ENCODE measurements at places on chromosomes 4 and X.

DNA sequence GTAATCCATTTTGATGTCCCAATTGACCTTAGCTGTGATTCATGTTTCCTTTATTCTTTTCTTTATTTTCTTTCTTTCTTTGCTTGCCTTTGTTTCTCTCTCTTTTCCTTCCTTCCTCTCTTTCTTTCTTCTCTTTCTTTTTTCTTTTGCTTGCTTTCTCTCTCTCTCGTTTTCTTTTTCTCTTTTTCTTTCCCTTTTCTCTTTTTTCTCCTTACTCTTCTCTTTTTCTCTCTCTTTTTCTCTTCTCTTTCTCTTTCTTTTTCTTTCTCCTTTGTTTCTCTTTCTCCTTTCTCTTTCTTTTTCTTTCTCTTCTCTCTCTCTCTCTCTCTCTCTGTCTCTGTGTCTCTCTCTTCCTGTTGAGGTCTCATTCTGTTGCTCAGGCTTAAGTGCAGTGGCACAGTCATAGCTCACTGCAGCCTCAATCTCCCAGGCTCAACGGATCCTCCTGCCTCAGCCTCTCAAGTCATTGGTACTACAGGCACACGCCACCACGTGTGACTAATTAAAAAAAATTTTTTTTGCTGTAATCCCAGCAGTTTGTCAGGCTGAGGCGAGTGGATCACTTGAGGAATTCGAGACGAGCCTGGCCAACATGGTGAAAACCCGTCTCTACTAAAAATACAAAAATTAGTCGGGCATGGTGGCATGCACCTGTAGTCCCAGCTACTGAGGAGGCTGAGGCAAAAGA, 8.0 kb upstream of the DHRSX start:
- no peak for DNase-seq

GRCh38 chrX:114615765-114616164, 31.9 kb downstream of the HTR2C start:
- DNase-seq = no peak

GRCh38 chrX:18792828-18793227, 85.4 kb downstream of the PPEF1 start:
- peak; percentile 7 for DNase-seq

DNA sequence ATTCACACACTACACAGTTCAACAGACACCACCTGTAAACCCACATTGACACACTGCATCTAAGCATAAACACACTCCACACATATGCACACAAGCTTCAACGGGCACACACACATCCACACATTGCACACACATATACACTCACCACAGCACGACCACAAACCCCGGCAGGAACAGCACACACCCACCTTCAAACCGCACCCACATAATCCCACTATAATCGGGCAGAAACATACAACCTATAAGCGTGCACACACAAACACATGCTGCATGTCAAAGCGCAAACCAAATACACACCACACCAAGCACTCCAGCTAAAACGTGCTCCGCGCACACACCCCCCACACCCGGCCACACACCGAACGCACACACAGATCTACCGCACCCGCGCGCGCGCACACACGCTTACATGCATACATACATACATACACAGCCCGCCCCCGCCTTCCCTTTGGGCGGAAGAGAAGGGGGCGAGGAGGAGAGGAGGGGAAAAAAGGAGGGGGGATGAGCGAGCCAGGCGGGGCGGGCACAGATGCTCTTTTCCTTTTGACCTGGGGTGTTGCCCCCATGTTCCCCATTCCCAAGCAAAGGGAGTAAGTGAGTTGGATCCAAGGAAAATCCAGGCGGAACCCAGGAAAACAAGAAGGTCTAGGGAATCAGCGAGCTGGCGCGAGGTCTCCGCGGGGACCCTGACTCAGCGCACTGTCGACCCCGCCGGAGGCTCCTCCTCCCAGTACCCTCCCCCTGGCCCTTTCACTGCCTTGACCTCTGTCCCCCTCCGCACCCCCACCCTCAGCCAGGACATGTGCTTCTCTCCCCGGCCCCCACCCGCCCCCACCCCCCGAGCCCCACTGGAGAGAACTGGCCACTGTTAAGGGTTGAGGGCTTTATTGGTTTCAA, 9.9 kb downstream of the ARHGAP36 start:
- DNase-seq = no peak

GRCh38 chr4:34466411-34466810, 1777.9 kb downstream of the ARAP2 start:
- no peak for DNase-seq

GRCh38 chr4:125316791-125317524, 2.2 kb downstream of the FAT4 start:
- DNase-seq = no peak

DNA sequence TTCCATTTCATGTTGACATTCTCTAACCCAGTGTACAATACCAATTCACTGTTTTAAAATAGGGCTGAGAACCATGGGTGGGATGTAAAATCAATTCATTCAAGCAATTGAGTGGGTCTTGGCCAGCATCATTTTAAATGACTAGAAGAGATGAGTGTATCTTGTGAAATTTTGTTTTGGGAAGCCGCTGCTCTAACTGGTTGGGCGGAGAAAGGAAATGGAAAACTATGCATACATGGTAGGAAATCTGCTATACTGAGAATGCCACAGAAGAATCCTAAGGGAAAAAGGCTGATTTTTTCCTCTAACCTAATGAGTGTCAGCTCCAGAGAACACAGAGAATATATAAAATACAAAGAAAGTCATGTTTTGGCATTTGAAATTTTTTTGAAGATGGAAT, 54.8 kb upstream of the DCLK2 start:
- DNase-seq = no peak

DNA sequence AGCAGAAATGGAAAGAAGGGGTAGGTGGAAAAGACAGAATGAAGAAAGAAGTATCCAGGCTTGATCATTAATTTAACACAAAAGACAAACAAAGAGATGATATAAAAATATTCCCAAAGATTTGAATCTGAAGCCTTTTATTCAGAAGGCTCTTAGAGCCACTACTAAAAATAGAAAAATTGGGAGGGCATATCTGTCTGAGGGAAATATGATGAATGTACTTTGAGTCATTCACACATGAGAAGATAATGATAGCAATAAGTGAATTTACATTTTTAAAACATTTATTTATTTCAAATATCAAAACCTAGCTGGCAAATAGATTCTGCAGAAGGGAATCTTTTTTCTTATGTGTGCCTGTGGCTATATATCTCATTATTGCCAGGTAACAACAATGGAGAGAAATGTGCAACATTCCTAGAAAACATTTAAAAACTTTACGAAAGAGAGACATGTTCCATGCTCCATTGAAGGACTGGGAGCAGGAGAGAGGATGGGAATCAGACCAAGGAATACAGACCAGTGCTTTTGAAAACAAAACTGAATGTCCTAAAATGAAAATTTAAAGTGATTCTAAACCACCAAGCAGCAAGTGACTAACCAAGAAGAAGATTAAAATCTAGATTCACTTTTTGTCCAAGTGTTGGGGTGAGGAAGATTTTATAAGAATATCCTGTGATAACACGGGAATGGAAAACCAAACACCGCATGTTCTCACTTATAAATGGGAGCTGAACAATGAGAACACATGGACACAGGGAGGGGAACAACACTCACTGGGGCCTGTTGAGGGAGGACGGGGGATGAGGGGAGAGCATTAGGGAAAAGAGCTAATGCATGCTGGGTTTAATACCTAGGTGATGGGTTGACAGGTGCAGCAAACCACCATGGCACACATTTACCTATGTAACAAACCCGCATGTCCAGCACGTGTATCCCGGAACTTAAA, 41.2 kb downstream of the ANXA5 start:
- no peak for DNase-seq

DNA sequence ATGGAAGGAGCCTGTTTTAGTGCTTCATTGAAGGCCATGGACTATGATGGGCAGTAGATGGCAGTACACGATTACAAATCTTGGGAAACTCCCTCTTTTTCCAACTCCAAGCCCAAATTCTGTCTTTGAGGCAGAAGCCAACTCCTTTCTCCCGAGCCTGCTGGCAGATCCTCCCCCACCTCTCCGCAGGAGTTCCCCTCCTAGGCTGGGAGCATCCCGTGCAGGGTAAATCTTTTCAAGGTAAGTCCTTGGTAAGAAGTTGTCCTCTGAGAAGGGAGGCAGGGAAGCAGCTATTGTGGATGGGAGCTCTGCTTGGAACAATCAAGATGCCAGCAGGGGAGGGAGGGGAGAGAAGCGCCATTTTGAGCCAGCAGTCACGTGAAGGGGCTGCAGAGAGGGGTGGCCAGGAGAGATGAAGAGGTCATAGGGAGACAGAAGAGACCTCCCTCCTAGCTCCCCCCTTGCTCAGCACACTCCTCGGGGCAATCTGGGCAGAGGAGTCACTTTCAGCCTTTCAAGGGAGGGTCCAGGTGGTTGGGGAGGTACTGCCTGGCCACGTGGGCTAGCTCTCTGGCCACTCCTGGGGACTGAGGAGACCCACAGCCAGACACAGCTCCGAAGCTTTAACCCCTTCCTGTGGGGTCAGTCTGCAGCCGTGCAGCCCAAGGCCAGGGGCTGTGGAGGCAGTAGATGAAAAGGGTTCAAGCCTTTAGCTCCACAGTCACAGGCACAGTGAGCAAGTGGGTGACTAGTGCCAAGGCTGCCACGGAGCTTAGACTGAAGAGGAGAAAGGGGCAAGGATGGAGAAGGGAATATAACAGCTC, 9.6 kb downstream of the CC2D2A start:
- DNase-seq = peak; percentile 77

DNA sequence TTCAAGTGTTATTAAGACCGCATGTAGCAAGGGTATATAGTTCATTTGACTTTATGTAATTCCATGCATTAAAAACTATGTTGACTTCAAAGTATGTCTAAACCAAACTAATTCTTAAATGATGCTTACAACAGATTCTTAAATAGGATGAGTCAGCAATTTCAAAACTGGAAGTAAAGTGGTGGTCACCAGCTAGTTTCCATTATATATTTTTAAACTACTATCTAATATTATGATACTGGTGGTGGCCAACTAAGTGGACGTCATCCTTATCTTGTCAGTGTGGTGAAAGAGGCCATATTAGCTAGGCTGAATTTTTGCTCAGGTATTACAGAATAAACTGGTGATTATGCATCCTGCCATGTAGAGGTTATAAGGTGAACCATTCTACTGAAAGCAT, 1.2 kb downstream of the IL15 start:
- DNase-seq = no peak

- no peak for DNase-seq
These were observed 15.4 kb downstream of the PLK4 start for GRCh38 chr4:127896069-127896468.

DNA sequence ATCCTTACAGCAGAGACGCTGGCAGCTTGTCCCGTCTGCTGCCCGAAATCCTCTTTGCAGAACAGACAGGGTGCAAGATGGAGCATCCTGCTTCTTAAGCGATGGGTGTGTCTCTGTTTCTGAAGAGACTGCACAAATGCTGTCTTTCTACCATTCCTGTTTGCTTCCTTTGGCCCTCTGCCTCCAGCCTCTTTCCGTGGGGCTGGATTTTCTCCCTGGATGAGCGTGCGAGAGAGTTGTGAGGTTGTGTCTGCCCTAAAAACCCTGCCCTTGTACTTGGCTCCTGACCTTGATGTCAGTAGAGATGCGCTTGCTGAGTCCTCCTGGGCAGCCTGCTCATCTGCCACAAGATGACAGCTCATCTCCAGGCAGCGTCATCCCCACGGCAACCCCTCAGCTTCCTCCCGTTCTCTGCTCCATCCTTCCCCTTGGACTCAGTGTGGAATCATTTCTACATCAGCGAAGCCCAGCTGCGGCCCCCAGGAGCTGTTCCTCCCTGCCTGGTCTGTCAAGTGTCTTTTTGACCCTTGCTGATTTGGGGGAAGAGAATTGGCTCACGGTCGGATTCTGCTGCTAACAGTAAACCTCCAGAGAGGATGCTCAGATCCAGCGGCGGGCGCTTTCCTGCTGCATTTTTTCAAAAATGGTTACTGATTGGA, 246.2 kb downstream of the ASMT start:
- no peak for DNase-seq

DNA sequence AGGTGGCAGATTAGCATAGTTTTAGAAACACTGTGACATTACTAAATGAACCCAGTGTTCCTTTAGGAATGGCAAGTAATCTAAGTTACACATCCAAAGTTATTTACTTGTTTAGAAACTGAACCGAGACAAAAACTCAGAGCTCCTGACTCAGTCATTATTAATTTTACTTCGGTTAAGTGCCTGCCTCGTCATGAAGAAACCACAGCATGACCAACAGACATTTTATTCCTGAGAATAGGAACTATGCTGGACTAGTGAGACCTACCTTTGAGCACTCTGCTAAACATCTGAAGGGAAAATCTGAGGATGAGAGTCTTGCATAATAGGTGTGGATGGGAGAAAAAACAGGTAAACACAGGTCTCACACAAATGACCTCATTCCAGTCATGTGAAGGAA, 2.5 kb downstream of the BEX1 start:
- DNase-seq = no peak

- DNase-seq = no peak
These were observed 24.3 kb downstream of the CXCL13 start for GRCh38 chr4:77629885-77630284.

- DNase-seq = no peak
These were observed 196.9 kb upstream of the GRID2 start for GRCh38 chr4:92106816-92107215.

DNA sequence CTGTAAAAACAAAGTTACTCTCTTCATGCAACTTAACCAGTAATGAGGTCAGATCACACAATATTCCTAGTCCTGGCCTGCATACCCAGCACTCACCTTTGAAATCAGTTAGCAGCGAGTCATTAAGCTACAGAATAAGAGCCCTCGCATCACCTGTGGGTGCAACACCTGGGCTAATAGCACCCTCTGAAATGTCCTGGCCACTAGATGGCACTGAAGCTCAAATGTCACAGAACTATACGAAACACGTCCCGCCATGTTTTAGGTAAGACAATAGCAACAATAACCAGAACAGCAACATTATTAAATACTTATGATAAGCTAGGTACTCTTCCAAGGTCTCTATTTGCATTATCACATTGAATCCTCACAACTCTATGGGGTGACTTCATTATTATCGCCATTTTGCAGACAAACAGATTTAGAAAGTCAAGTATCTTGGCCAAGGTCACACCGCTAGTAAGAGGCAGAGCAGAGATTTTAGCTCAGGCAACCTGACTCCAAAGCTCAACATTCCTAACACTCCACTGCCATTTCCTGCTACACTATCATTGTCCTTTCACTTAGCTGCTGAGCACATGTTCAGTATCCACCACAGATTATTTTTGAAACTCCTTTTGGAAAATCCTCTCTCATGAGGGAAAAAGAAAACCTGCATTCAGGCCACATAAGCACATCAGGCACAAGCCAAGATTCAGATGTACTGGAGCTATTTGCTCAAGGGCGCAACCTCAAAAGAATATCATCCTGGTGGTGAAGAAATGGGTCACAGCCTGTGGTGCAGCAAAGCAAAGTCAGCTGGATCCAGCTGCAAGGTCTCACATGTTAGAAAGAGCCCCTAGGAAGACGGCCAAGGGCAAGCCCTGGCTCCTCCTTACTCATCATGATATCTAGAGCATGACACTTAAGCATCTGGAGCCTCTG, 59.5 kb upstream of the KDR start:
- DNase-seq = peak; percentile 45

GRCh38 chrX:95718746-95719145, 965.9 kb upstream of the DIAPH2 start:
- no peak for DNase-seq

GRCh38 chr4:84529169-84529751, 30.2 kb upstream of the NKX6-1 start:
- peak; percentile 40 for DNase-seq
